ENCODE measurements at places on chromosomes 2 and 18. TPM values are rescaled to one million over a fixed set of nuclear protein-coding genes. Genes with fewer than 3 reads are reported as not detected.

- no peak for DNase-seq
- H3K27ac ChIP-seq: no peak overlapping the region
- no peaks in the 10 kb centered on the region for H3K4me1 ChIP-seq
- no peaks in the 10 kb centered on the region for H3K27me3 ChIP-seq
- H3K4me3 ChIP-seq: no peak overlapping the region
Measured at GRCh38 chr2:174768557-174768956, 4.3 kb upstream of the CHRNA1 start.

GRCh38 chr2:119119076-119119785 is 39.3 kb downstream of the C1QL2 start:
- H3K4me3 ChIP-seq: no peak overlapping the region
- H3K27ac ChIP-seq: no peak overlapping the region
- H3K36me3 ChIP-seq: no peaks in the 10 kb centered on the region
- no peaks in the 10 kb centered on the region for H3K4me1 ChIP-seq
- no peak for DNase-seq
- H3K27me3 ChIP-seq: no peaks in the 10 kb centered on the region

GRCh38 chr2:26619521-26619951 is 21.6 kb downstream of the CIB4 start:
- H3K36me3 ChIP-seq: no peaks in the 10 kb centered on the region
- no peak overlapping the region for H3K27ac ChIP-seq
- no peak for DNase-seq
- H3K4me3 ChIP-seq: no peak overlapping the region

Gene UPP2
- not detected for total RNA-seq

DNA sequence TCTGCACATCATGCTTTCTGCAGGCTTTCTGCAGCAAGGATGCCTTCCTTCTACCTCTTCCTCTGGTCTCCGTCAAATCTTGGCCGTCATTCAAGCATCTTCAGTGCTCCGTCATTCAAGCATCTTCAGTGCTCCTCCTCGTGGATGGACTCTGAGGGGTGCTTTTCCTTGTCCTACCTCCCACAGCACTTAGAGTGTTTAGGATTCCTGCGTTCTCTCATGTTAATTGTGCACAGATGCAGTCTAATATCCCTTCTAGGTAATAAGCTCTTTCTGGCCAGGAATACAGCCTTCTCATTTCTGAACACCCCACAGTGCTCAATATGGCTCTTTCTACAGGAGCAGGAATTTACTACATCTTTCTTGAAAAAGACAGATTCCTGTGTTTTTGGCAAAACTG is 59.8 kb downstream of the ZNF236 start:
- H3K27ac ChIP-seq: no peak overlapping the region
- DNase-seq: no peak
- H3K4me1 ChIP-seq: no peaks in the 10 kb centered on the region
- H3K27me3 ChIP-seq: no peaks in the 10 kb centered on the region
- no peaks in the 10 kb centered on the region for H3K36me3 ChIP-seq

- H3K27ac ChIP-seq: no peak overlapping the region
- no peak for DNase-seq
- no peaks in the 10 kb centered on the region for H3K4me1 ChIP-seq
- no peak overlapping the region for H3K4me3 ChIP-seq
Measured at GRCh38 chr2:119537792-119538191, 6.5 kb upstream of the CFAP221 start.

DNA sequence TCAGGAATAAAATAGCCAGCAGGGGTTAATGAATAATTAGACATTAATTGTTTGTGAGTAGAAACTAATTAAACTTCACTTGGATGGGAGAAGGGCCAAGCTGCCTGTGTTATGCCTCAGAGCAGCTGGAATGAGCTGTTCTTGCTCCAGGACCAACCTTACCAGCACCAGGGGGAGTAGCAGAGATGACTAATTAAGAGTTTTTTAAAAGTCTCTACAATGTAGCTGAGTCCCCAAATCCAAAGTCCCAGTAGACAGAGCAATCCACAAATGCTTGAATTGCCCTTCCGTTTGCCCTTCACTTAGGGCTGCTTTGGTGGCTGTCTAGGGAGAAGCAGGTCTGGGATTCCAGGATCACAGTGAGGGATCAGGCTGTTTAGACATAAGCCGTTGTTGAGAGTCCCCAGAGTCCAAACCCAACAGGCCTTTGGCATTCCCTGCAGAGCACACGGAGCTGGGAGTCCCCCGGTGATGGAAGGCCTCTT is 59.4 kb downstream of the RHOB start:
- DNase-seq: no peak
- no peak overlapping the region for H3K4me3 ChIP-seq
- H3K4me1 ChIP-seq: peaks cover 3% of the 10 kb centered on the region

Gene EIF2B4
- total RNA-seq: 16.9 TPM

Gene SERPINB11
- total RNA-seq: not detected

Gene CRYBA2
- not detected for total RNA-seq

DNA sequence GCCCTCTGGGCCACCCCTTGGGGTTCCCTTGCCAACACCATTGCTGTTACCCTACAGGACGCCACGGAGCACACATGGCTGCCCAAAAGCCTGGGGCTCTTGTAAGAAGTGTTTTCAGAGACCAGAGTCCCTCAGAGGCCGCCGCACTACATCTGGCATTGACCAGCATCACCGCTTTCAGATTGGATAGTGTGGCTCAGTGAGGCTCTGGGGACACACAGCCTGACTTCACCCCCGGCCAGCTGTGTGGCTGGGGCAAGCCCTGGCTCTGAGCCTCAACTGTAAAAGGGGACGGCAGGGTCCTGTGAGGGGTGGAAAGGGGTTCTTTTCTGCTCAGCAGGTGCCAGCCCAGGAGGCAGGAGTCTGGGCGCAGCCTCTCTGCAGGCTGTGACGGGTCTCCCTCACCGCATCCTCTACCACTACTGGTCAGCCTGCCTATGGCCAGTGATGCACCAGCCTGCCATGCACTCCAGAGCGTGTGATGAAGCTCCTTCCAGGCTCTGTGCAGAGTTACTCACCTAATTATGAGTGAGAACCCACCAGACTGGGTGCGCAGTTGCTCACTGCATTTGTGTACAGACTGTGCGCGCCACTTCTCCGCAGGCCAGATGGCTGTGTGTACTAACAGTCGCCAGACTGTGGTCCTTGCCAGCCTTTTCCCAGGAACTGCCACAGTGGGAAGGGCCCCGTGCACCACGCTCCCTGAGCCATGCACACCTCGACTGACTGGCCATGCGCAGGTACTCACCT is 10.7 kb upstream of the OTOF start:
- no peaks in the 10 kb centered on the region for H3K4me1 ChIP-seq
- no peaks in the 10 kb centered on the region for H3K27me3 ChIP-seq
- H3K27ac ChIP-seq: no peak overlapping the region

DNA sequence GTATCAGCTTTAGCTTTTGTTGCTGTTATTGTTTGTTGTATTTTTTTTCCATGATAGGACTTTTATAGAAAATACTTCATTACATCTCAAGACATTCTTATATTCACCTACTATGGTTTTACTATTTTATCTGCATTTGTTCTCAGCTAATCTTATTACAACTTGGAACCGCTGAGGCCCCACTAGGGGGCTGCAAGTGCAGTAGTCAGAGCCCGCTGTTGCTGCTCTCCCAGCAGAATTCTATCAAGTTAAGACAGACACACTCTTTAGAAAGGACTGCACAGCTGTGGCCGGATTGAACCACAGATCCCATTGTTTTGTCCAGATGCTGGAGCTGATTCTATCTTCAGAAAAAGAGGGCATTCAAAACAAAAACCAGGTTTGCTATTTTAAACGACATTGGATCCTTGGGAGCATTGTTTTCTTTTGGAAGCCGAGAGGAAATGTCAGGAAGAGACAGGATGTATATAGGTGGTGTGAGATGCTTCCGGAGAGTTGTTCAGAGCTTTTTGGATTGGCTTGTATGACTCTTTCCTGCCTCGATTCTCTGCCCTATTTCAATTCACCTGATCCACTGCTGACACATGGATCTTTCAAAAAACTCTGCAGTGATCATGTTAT is 105.7 kb upstream of the GAREM1 start:
- no peaks in the 10 kb centered on the region for H3K36me3 ChIP-seq
- no peaks in the 10 kb centered on the region for H3K4me1 ChIP-seq
- H3K27me3 ChIP-seq: no peaks in the 10 kb centered on the region
- no peak for DNase-seq

Gene CCDC150
- 2.3 TPM for total RNA-seq

DNA sequence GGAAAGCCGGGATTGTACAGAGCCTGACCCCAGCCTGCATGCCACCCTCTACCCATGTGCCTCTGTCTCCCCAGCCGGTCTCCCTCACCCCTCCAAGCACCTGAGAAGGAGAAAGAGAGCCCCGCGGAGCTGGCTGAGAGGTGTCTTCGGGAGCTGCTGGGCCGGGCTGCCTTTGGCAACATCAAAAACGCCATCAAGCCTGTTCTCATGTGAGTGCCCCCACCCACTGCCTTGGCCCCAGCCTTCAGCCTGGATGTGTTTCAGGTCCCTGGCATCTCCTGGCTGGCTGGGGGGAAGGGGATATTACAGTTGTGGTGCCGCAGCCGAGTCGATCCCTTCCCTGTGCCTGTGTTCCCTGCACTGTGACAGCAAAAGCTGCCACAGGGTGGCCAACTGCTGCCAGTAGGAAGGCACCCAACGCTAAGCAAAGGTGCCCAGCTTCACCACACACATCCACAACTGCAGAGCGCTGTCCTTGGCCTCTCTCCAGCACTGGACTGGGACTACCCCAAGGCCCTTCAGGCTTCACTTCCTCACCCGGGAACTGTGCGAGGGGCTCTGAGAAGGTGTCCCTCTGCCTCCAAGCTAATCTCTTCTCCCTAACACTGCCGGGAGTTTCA is 38.4 kb downstream of the POMC start:
- no peak overlapping the region for H3K27ac ChIP-seq
- no peak overlapping the region for H3K4me3 ChIP-seq
- no peaks in the 10 kb centered on the region for H3K36me3 ChIP-seq
- DNase-seq: no peak

DNA sequence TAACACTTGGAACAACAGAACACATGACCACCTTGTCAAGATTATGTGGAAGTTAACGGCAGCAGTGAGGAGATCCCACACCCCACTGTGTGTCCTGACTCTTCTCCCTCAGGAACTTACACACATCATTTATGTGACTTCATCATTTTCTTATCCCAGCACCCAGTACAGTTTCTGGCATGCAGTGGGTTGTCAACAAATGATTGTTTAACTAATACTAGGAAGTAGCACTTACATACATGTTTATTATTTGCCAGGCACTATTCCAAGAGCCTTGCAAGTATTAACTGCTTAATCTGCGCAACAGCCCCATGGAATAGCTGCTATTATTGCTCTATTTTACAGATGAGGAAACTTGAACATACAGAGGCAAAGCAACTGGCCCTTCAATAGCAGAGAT is 391.5 kb downstream of the TXNL1 start:
- DNase-seq: no peak
- H3K27ac ChIP-seq: no peak overlapping the region
- no peaks in the 10 kb centered on the region for H3K27me3 ChIP-seq
- H3K4me3 ChIP-seq: no peak overlapping the region
- no peaks in the 10 kb centered on the region for H3K36me3 ChIP-seq
- no peaks in the 10 kb centered on the region for H3K4me1 ChIP-seq

All from uterus (tissue), 4 donors.